Posterior vena cava (tissue), 2 donors: ENCODE measurements at places on chromosomes 7 and 10.

- no peak for DNase-seq
Measured at GRCh38 chr10:19169684-19170083, 121.1 kb downstream of the MALRD1 start.

DNA sequence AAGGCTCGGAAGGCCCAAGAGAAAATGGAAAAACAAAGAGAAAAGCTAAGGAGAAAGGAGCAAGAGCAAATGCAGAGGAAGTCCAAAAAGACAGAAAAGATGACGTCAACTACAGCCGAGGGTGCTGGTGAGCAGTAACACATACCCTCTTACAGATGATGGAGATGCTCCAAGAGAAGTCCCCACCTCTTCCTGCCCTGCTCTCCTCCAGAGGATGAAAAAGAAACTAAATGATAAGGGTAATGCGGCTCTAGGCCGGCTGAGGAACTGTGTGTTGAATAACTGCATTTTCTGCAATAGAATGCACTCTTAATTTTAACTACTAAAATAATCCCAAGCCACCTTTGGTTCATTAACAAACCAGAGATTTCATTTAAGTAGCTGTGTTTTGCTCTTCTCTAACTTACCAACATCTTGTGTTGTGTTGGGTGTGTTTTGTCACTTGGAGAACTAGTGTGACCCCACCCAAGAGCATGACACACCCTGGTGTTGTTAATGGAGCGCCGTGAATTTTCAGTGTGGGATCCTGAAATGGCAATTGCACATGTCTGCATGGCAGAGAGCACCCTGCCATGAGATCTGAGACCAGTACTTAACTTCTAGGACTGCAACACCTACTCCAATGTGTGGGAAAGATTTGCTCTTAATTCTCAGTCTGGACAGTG, 34.0 kb downstream of the PON1 start:
- DNase-seq, result no peak

DNA sequence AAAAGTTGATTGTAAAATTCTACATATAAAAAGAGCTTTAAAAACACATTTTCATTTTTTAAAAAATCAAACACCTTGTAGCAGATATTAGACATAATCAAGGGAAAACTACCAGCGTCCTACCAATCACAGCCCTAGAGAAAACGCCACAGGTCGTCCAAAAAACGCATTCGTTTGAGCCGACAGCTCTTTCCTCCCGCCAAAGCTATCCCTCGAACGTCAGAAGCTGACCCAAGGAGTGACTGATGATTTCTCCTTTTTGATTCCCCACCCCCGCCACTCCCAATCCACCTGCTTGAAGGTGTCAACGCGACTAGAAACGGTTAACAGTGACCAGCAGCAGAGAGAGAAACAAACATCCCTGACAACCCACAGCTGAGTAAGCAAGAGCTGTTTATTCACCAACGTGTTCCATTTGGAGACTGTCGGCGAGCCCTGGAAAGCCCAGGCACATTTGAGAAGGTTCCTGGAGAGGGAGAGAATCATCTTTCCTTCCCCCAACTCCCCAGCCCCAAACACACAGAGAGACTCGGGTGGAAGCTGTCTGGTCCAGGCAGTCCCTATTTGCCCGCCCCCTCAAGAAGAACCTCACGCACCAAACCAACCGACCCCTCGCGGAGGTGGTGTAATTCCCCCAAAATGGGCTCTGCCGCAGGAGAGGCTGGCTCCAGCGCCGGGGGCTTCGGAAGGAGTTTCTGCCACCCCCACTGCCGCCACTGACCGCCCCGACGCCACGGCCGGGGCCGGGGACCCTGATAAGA, 622 bp downstream of the CPEB3 start:
- no peak for DNase-seq

GRCh38 chr10:30503700-30504266, 69.8 kb downstream of the MAP3K8 start:
- no peak for DNase-seq

DNA sequence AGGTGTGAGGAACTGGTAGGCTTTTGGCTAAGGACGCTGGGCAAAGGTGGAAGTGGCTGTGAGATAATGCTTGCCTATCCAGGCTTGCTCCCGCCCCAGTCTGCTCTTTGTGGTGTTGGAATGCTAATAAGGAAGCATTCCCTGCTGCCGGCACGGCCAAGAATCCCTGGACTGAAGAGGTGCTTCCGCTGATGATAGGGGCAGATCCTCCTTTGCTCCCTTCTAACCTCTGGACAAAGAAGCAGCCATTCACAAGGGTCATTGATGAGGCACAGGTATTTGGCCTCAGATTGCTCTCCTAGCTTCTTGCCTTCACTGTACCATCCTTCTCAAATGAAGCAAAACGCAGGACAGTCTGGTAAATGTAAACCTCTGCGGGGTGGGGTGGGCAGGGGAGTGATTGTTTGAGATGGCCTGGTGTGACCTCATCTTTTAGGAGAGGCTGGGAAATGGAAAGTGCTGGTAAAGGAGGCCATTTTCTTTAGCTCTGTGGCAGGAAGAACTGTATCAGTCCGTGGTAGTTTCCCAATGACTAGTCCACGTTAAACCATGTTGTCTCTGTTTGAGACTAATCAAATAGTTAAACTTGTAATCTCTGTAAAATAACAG, 1.7 kb downstream of the PGAM1 start:
- no peak for DNase-seq

DNA sequence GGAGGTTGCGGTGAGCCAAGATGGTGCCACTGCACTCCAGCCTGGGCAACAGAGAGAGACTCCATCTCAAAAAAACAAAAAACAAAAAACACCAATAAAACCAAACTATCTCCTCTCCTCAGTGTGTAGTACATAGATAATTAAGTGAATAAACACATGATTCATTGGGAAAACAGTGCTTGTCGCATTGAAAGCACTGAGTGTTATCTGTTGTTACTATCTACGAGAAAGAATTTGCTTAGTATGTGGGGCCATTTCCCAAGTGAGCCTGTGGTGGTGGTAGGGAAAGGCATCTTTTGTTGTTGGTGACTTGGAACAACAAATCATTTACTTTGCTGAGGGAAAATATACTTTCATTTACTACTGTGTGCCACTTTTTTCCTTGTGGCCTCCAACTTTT, 42.6 kb downstream of the RSBN1L start:
- no peak for DNase-seq

DNA sequence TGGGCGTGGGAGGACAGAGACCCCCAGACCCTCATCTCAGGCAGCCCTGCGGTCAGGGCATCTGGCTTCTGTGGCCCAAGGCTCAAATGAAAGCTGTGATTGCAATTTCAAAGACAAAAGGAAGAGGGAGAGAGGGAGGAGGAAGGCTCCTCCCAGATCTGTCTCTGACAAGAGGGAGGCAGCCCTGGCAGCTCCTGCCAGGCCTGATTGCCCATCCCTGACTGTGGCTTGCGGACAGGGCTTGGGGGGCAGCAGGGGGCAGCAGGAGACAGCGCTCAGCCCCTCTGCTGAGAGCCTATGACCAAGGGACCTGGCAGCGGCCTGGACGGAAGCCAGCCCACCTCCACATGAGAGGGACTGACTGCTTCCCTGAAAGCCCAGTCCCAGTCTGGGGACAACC, 91.8 kb downstream of the PTPRN2 start:
- DNase-seq, result no peak

GRCh38 chr7:38432671-38433070, 159.2 kb upstream of the TARP start:
- no peak for DNase-seq

GRCh38 chr10:130191380-130191779, 55.2 kb downstream of the GLRX3 start:
- DNase-seq, result peak; percentile 41

DNA sequence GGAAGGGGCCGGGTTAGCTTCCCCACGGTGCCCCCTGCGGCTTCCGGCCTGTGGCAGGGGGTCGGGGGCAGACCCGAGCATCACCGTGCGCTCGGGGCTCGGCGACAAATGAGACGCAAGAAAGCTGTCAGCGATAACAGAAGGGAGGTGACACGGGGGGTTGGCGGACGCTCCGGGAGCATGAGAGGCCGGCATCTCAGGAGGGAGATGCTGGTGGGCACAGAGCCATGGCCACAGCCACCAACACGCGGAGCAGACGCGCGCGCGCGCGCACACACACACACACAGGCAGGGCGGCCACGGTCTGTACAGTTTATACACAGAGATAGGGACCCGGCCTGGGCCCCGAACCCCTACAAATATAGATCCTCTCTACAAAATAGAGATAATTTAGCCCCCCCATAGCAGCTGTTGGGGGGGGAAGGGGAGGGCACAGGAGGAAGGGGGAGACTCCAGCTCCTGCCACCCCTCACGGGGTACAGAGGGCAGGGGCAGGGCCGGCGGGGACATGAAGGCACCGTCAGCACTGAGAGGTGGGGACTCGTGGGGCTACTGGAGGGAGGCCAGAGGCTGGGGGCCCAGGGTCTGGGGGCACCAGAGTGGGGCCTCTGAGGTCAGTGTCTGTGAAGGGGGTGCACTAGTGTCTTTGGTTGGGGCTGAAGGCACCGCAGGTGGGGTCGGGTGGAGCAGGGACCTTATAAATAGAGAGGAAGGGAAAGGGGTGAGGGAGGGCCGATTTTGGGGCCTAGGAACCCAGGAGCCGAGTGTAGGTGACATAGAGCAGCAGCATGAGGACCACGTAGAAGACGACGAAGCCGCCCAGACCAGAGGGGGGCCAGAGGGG, 884 bp upstream of the SAP25 start:
- DNase-seq, result no peak

DNA sequence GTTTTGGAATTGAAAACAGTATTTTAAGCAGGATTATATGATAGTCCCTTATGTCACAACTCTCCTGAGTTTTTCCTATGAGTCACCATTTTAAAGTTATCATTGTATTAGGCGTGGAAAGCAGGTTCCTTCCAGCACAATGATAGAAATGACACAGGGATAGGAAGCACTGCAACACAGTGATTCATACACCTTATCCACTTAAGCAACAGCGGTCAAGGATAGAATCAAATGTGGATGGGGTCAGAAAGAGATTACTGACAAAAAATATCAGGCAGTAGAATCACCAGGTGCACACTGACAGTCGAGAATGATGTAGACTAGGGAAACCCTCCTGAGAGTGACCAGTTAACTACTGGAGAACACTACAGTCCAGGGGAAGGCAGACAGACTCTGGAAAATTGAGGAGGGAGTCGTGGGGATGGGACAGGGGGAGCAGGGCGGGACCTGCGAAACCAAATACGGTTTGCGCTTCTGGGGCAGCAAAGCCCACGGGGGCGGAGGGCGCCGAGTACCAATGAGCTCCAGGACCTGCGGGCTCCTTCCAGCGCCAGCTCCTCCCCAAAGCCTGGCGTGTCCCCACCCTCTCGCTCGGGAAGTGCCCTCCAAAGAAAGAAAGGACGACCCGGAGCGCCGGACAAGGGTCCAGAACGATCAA, 479 bp downstream of the PNPLA8 start:
- no peak for DNase-seq

- DNase-seq, result no peak
Measured at GRCh38 chr10:133069033-133069525, 18.6 kb upstream of the ADGRA1 start.

GRCh38 chr7:85074-85882, 107.1 kb upstream of the FAM20C start:
- peak; percentile 67 for DNase-seq

DNA sequence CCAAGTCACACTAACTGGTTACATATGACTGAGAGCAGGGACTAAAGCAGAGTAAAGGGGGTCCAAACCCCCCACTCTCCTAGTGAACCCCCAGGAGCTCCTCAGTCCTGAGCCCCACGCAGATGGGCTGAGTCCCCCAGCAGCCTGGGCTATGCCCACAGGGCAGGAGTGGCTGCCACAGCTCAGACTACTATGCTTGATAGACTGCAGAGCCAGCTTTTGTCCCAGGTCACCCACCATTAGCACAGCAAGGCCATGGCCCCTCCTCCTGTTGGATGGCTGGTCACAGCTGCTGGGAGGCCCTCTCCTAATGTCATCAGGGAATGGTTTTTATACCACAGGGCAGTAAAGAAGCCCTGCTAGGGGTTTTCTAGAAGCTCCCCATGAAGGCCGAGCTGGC, 46.3 kb upstream of the FGFR2 start:
- DNase-seq, result peak; percentile 65

DNA sequence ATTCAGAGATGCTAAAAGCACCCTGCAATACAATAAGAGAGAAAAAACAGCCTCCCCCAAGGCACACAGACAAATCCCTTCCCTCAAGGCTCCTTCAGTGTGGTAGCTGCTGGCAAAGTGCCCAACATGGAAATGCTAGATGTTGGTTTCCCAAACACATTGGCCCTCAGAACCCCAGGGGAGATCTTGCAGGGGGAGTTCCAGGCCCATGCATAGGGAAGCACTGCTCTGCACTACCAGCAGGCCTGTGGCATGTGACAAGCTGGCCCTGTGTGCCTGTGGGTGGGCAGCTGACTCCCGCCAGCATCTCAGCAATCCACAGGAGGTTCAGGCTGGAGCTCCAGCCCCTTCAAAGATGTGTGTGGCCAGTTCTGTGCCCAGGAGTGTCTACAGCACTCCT, 16.8 kb upstream of the CSGALNACT2 start:
- peak; percentile 74 for DNase-seq

- DNase-seq, result no peak
Measured at GRCh38 chr7:41207141-41207540, 495.7 kb downstream of the INHBA start.

DNA sequence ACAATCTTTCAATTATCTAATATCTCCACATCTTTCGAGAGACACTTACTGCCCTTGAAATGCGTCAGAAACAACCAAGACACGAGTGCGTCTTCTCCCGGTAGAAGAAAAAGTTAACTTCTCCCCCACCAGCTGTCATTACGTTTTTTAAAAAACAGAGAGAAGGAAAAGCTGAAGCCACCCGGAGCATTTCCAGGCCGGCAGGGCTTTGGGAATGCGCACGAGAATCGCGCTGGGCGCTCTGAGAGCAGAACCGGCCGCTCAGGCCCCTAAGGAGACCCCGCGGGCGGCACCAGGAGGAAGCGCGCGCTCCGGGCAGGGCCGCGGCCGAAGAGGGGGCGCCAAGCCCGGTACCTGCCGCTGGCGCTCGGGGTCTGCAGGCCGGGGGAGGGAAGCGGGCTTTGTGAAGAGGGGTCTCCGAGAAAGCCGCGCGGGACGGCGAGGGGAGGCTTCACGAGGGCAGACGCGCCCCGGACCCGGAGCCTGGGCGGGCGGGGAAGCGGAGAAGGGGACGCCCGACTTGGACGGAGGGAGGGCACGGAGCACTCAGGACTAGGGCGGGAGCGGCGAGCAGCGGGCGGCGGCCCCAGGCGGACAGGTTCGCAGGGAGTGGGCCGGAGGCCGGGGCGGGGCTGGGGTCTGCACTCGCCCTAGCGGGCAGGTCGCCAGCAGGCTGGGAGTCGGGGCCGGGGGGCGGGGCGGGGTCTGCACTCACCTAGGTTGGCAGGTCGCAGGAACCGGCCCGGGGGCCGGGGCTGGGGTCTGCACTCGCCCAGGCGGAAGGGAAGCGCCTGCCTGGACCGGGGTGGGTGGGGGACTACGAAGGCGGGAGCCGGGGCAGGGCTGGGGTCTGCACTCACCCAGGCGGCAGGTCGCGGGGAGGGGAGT, 932 bp downstream of the ESYT2 start:
- peak; percentile 88 for DNase-seq

GRCh38 chr7:149690688-149691446, 82.5 kb downstream of the ZNF467 start:
- no peak for DNase-seq
